ENCODE measurements at places on chromosomes 4 and X. TPM values are rescaled to one million over a fixed set of nuclear protein-coding genes. Genes with fewer than 3 reads are reported as not detected.

The SSX2 gene
- total RNA-seq = not detected

The VEGFD gene
- total RNA-seq = 0.23 TPM

The SLC25A53 gene
- total RNA-seq = 4.4 TPM

The PHKA1 gene
- 8.6 TPM for total RNA-seq

The ARHGAP4 gene
- 0.82 TPM for total RNA-seq

The CC2D2A gene
- 16.3 TPM for total RNA-seq

The C4orf36 gene
- total RNA-seq = 1.2 TPM

The GNPDA2 gene
- 29.8 TPM for total RNA-seq

The CYLC1 gene
- not detected for total RNA-seq

The PPARGC1A gene
- total RNA-seq = 2.4 TPM

The DNAAF6 gene
- not detected for total RNA-seq

The CDX4 gene
- not detected for total RNA-seq

The FAM9A gene
- not detected for total RNA-seq

The TEX13B gene
- total RNA-seq = not detected

The PCDH19 gene
- 0.64 TPM for total RNA-seq

The TMPRSS11A gene
- total RNA-seq = not detected

The SSX1 gene
- total RNA-seq = not detected

The SUV39H1 gene
- 11.8 TPM for total RNA-seq

The KLF8 gene
- total RNA-seq = 0.12 TPM

The ARHGAP6 gene
- 0.14 TPM for total RNA-seq

The GYPB gene
- not detected for total RNA-seq

The NSG1 gene
- 8.9 TPM for total RNA-seq

The MEPE gene
- total RNA-seq = not detected

The SATL1 gene
- total RNA-seq = not detected

The GLRA2 gene
- not detected for total RNA-seq

All from H4 (cell line).